ENCODE measurements at places on chromosomes 12 and 14. TPM values are rescaled to one million over a fixed set of nuclear protein-coding genes. Genes with fewer than 3 reads are reported as not detected.

The GPR65 gene
- 0.66 TPM for total RNA-seq

The SLC35F4 gene
- total RNA-seq: 1.6 TPM

The ITPK1 gene
- total RNA-seq: 43.8 TPM

The NOVA1 gene
- 45.1 TPM for total RNA-seq

The PPP4R4 gene
- total RNA-seq: 10.0 TPM

The ST8SIA1 gene
- total RNA-seq: 20.5 TPM
